ENCODE measurements at places on chromosomes 5 and 9.
A peak's percentile ranks its signal among the peaks of the same experiment; 100 is the strongest.

DNA sequence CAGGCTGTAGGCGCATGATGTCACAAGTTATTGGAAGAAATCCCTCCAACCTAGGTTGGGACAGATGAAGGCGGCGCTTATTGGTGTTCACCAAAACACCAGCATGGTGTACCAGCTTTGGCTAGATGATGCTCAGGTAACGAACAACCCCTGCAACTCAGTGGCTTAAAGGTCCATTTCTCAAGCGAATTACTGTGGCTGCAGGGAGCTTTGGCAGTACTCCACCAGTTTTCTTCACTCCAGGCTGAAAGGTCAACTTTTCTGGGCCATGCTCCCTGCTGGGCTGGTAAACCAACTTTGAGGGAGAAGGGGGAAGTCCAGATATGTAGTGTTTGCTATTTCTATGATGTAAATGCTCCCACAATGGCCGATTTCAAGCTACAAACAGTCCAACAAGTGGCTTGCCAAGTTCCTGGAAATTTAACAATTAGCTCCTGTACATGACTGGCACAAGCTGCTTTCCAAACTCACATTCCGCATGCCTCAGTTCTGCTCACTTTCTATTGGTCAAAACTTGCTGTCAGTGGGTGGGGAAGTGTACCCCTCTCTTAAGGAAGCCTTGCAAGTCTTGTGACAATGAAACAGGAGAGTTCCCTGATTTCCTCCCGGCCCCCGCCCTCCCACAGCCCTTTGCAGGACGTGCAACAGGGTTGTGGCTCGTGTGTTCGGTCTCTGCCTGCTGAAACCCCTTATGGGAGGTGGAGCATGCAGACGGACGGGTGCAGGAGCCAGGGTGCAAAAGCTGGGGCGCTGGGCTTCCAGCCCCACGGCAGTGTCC is 588 bp upstream of the ZBED3 start:
- DNase-seq = no peak

DNA sequence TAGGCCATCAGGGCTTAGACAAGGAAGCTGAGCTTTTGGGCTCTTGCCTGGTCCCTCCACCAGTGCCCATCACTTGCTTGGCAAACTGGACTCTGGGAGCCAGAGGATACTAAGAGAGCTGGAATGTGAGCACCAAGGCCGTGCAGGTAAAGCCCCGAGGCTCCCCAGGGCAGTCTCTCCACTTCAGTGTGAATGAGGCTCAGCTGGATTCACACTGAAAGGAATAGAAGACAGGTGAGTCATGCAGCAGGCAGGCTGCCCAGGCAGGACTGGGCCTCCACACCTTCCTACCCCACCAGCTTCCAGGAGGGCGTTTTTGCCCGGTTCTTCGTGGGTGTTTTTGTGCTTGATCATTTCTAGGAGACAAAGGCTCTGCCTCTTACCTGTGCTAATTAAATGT is 7.3 kb upstream of the CTSV start:
- no peak for DNase-seq

GRCh38 chr5:143576711-143577484 is 173.4 kb upstream of the NR3C1 start:
- peak; percentile 88 for DNase-seq

- DNase-seq = no peak
These were observed 697.3 kb downstream of the TLR4 start for GRCh38 chr9:118401546-118401945.

DNA sequence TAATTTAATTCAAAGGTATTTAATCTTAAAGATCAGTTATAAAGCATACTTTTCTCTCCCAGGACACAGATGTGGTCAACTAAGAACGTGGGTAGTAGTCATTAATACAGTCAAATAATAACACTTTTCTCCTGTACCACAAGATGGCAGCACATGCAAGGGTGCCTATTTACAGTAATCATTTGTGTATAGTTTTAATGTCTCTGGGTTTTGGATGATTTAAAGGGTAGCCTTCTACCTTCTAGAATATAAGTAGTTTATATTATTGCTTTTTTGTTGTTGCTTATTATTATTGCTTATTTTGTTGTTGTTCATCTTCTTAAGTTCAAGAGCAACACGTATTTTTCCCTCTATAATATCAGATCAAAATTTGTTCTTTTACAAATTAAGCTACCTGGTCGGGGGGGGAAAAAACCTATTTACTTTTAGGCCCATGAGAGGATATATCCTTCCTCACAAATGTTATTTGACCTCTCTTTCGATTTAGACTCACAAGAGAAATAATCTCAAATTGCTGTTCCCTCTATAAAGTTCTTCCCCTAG is 59.6 kb upstream of the SLC27A6 start:
- peak; percentile 4 for DNase-seq

GRCh38 chr5:157106630-157107461 is 2.0 kb downstream of the HAVCR2 start:
- no peak for DNase-seq

- DNase-seq = no peak
These were observed 17.7 kb downstream of the CAVIN4 start for GRCh38 chr9:100595391-100596199.

- no peak for DNase-seq
These were observed 89.6 kb downstream of the CCDC171 start for GRCh38 chr9:15642369-15642962.

DNA sequence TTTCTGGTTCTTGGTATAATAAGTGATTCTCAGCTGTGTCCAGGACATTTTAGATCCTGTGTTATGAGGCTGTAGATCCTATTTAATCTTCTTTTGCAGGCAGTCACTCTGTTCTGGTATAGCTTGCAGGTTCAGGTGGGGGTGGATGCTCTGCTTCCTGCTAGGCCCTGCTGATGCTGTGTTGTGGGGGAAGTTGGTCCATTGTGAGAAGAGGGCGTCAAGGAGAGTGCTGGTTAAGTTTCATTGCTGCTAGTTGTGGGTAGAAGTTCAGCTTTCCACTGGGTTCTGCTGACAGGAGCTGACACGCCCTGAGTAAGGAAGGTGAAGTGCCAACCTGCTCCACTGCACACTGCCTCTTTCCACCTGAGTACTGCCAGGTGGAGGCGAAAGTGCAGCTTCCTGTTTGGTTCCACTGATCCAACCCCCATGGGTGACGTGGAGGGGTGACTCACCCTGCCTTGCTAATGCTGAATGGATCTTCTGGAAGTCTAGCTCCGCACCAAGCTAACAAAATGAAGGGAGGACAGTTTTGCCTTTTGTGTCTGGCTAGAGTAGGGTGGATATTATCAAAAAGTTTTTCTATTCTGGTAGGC is 16.3 kb downstream of the NMRK1 start:
- DNase-seq = no peak

DNA sequence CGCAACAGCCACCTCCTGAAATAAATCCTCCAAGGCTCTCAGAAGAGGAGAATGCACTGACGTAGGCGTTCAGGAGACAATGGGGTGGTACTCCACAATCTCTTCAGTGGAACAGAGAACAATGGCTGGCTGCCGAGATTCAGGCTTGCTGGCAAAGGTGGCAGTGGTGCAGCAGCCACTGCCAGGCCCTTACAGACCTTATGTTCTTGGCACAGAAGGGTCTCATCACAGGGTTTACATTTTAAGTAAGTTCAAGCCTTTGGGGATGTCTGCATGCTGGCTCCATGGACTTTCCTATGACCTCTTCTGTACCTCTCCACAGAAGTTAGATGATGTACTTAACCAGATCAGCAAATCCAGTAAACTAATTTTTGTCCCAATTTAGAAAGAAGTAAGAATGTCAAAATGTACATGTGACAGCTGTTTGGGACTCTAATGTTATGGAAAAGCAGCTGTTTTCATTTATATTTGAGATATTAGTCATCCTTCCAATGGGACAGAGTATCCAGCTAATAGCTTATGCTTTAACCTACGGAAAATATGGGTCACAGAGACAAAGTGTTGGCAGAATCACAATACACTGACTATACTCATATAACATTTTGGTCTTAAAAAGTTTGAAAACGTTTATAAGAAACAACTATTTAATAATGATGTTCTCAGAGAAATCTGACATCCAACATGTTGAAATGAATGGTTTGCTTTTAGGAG is 180.9 kb downstream of the MAPKAP1 start:
- DNase-seq = peak; percentile 24

DNA sequence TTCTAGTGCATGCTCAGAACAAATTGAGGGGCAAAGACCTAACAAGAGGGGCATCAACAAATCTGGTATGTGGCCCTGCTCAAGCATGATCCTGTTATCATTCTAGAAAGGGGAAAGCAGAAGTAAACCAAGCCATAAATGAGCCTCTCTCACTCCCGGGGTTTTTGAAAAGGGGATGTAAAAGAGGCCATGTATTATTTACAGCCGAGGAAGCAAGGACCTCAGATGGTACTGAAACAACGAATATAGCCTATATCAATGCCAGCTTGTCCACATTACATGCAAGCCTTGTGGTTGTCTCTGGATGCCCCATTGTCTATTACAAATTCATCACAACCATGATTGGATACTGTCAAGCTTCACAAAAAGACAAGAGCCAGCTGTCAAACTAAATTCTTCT is 211.3 kb downstream of the DCP2 start:
- no peak for DNase-seq
